Lower leg skin (tissue), 4 donors: ENCODE measurements at places on chromosomes 4 and X. TPM values are rescaled to one million over a fixed set of nuclear protein-coding genes. Genes with fewer than 3 reads are reported as not detected.

- no peak for DNase-seq
Measured at GRCh38 chr4:149825336-149825735, 9.7 kb upstream of the IQCM start.

- DNase-seq: no peak
Measured at GRCh38 chr4:120281581-120281980, 214.9 kb upstream of the MAD2L1 start.

DNA sequence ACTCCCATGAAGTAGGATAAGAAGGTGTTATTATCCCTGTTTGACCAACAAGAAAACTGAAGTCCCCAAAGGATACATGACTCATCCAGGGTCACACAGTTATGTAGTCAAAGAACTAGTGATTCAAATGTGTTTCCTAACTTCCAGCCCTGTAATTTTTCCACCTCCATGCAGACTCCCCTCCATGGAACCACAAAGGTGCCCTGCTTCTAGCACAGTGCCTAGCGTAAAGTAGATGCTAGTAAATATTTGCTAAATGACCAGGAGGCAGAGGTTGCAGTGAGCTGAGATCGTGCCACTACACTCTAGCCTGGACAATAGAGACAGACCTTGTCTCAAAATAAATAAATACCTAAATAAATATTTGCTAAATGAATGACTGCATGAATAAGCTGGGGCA is 55.8 kb downstream of the FRMPD3 start:
- DNase-seq: no peak

GRCh38 chr4:15809058-15809457 is 30.9 kb downstream of the CD38 start:
- no peak for DNase-seq

DNA sequence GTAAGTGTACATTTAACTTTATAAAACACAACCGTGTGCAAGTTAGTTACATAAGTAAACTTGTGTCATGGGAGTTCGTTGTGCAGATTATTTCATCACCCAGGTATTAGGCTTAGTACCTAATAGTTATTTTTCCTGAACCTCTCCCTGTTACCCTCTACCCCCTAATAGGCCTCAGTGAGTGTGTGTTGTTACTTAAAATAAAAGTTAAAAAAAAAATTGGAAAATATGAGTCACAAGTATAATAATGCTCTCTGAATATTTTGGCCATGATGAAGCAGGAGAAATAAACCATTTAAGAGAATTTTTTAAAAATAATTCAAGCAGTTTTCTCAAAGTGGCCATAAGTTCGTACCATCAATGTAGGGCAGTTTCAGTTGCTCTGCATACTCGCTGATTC is 105.1 kb upstream of the GRID2 start:
- no peak for DNase-seq

DNA sequence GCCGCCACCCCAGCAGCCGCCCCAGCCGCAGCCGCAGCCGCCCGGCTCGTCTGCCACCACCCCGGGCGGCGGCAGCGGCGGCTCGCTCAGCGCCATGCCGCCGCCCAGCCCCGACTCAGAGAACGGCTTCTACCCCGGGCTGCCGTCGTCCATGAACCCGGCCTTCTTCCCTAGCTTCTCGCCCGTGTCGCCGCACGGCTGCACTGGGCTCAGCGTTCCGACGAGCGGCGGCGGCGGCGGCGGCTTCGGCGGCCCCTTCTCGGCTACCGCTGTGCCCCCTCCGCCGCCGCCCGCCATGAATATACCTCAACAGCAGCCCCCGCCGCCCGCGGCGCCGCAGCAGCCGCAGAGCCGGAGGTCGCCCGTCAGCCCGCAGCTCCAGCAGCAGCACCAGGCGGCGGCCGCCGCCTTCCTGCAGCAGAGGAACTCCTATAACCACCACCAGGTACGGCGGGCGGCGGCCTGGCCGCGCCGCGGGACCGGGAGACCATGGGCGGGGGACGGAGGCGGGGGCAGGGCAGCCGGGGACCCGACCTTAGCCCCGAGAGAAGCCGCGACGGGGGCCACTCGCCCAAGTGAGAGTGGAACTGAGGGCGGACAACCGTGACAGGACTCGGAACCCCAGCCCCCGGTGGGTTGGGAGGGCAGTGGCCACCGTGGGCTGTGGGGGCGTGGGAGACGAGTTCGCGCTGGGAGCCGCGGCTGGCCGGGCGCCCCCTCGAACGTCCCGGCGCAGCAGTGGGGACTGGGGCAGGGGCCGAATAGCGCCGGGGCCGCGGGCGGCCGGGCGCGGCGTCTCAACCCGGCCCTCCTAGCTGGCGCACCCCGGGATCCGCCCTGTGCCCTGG is 1.8 kb downstream of the CPEB2 start:
- DNase-seq: peak; percentile 90

DNA sequence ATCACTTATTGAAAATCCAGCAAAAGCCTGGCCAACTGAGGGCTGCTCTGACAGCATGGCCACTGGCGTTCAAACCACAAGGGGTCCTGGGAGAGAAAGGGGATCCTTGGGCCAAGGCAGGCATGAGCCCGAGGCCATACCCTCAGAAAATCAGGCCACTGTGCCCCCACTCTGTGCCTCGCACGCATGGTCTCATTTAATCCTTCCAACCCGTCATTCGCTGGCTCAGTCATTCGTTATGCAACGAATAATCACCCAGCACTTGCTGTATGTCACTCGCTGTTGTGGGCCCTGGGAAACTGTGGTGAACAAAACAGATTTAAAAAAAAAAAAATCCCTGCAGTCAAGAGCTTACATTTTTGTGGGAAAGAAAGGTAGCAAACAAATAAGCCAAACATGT is 112.7 kb downstream of the BCOR start:
- no peak for DNase-seq

- no peak for DNase-seq
Measured at GRCh38 chrX:27815209-27815608, 7.4 kb downstream of the MAGEB10 start.

GRCh38 chrX:36083256-36083655 is 163.7 kb downstream of the CFAP47 start:
- no peak for DNase-seq

DNA sequence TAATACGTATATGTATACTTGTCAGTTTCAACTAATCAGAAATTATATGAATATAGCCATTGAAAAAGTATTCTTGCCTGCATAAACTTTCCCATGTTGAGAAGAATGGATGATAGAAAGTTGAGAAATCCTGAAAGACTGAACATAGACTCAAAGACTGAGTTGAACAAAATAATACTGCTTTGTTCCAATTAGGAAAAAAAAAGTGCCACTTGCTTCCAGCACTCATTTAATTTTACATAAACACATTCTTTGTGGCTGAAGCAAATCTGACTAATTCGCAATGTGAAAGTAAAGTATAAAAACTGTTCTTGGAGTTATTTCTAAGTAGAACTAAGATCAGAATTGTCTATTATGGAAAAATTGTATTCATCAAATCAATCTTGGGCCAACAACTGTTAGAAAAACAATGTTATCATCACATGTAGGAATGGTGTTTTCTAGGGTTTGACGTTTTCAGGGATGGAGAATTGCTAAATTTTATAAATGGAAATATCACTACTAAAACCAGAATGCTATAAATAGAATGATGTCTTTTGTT is 2334.6 kb downstream of the PCDH7 start:
- no peak for DNase-seq

- no peak for DNase-seq
Measured at GRCh38 chrX:87728024-87728423, 210.4 kb downstream of the KLHL4 start.

- DNase-seq: no peak
Measured at GRCh38 chrX:132442691-132443090, 46.1 kb downstream of the MBNL3 start.

- DNase-seq: no peak
Measured at GRCh38 chr4:153197301-153197700, 6.9 kb upstream of the TRIM2 start.

DNA sequence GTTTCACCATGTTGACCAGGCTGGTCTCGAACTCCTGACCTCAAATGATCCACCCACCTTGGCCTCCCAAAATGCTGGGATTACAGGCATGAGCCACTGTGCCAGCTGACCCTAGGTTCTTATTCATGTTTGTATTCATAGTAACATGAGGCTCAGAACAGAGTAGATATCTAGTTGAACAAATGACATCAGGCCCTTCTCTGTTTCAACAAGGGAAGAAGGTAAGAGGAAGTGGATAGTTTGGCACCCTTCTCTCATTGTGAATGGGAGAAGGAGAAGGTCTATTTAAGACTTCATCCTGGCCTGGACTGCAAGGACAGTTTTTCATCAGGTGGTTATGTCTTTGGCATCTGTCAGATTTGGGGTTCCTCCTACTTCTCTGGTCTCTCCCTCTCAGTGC is 13.8 kb downstream of the GJB1 start:
- no peak for DNase-seq

DNA sequence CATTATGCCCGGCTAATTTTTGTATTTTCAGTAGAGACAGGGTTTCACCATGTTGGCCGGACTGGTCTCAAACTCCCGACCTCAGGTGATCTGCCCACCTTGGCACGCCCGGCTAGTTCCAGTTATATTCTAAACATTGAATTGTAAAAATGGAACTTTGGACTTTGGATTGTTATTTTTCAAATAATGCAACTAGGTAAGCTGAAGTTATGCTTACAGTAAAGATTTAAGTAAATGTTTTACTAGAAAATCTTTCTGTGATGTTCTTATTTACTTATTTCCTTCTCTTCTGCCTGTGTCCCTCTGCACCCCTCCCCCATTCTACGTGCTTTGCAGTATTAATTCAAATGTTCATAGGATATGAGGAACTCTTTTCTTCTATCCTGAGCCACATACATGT is 26.1 kb downstream of the GK start:
- DNase-seq: no peak

GRCh38 chr4:95705323-95705722 is 134.6 kb upstream of the PDHA2 start:
- no peak for DNase-seq

DNA sequence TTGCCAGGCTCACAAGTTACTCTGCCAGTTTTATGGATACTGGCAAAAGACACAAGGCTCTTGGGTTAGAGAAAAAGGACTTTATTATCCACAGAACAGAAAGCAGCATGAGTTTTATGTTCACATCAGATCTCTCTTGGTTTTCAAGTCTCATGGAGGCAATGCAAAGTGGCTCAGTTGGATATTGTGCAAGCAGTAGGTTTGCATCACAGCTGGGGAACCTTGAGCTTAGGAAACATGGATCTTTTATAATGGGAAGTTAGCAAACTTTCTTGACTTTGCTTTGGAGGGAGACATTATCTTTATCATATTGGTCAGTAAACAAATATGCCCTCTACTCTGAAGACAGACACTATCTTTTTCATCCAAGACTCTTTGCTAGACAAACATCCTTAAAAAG is 109.2 kb upstream of the GRPR start:
- DNase-seq: no peak

DNA sequence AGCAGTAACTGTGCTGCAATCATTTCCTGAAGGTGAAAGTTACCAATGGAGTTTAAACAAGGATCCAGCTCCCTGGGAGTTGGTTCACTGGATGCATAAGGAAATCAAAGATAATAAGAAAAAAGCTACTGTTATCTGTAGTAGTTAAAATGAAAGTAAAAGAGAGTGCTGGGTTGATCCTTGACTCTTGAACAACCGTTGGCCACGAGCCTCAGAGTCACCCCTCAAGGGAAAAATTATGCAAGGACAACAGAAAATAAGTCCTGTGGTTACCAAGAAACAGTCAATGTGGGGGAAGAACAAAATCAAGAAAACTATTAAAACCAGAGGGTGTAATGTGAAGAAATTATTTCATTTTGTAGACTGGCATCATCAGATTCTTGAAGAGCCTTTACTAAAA is 49.7 kb upstream of the DDIT4L start:
- no peak for DNase-seq

DNA sequence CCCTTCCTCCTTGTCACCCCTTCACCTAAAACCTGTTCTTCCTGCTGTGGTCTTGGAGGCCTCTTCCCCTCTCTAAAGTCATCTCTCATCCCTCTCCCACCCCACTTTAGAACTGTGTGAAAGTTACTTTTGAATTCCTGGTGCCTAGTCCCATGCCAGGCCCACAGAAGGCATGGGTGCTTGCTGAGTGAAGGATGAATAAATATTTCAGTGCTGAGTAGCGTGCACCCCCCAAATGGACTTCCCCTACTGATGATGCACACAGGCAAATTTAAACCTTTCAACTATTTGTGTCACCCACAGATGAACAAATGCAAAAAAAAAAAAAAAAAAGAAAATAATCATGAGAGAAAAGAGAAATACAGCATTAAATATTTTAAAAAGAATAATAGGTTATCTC is 19.8 kb downstream of the PSMD10 start:
- DNase-seq: no peak

GRCh38 chr4:145930592-145930991 is 8.0 kb downstream of the ZNF827 start:
- no peak for DNase-seq

GRCh38 chrX:9326369-9326768 is 138.5 kb upstream of the TBL1X start:
- no peak for DNase-seq

DNA sequence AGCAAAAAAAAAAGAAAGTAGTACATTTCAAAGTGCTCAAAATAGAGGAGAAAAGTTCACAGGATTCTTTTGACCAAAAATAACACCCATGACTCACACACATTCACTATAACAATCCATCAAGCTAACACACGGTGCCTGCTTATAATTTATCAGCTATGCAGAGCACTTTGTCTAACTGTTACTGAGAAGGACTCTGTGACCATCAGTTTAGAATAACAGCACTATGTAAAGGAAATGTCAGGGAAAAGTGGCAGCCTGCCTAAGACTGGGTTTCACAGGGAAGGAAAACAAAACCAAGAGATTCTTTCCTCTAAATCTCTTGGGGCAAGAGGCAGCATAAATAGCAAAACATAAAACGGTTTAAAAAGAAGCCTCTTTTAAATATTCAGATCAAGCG is 54.8 kb downstream of the CCDC149 start:
- DNase-seq: no peak

The MAMLD1 gene
- 1.9 TPM for total RNA-seq

The TMEM156 gene
- total RNA-seq: 0.23 TPM

The IQCM gene
- total RNA-seq: not detected

The OPRPN gene
- total RNA-seq: not detected

The RAB41 gene
- total RNA-seq: not detected

The HTR2C gene
- not detected for total RNA-seq

The ADGRG2 gene
- total RNA-seq: 0.51 TPM

The MEPE gene
- not detected for total RNA-seq

The MAGEA3 gene
- not detected for total RNA-seq

The FNIP2 gene
- 20.5 TPM for total RNA-seq
